ENCODE measurements at places on chromosomes 7 and 10.

DNA sequence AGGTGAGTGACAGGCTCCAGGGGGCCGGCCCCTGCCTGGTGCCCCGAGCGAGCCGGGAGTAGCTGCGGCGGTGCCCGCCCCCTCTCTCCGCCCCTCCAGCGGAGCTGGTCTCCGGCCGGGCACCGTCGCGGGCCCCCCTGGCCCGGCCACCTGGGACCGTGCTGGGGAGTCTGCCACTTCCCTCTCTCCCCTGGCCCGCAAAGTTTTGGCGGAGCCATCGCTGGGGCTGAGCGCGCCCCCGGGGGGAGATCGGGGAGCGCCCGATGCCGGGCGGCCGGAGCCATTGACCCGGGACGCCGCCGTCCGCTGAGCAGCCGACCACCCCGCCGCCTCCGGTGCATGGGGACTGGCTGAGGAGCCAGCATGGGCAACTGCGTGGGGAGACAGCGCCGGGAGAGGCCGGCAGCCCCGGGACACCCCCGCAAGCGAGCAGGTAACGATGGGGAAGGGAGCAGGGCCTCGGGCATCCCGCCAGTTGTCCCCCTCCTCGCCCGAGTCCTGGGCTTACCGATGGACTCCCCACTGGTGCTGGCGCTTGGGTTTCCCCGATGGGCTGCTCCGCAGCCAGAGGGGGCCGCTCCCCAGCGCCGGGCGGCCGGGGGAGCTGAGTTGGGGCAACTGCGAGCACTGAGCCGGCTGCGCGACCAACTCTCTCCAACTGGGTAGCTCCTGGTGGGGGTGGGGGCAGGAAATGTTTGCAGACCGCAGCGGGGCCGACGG lies at the start of gene UBTD1:
Gene UBTD1 (plus strand): TSS at position 84 of the 720 bp plus-strand sequence. CDS start 280 bp downstream, at position 364.
- DNase-seq: no peak

GRCh38 chr7:14432924-14433323 lies 443.5 kb upstream of the ETV1 start:
- no peak for DNase-seq

DNA sequence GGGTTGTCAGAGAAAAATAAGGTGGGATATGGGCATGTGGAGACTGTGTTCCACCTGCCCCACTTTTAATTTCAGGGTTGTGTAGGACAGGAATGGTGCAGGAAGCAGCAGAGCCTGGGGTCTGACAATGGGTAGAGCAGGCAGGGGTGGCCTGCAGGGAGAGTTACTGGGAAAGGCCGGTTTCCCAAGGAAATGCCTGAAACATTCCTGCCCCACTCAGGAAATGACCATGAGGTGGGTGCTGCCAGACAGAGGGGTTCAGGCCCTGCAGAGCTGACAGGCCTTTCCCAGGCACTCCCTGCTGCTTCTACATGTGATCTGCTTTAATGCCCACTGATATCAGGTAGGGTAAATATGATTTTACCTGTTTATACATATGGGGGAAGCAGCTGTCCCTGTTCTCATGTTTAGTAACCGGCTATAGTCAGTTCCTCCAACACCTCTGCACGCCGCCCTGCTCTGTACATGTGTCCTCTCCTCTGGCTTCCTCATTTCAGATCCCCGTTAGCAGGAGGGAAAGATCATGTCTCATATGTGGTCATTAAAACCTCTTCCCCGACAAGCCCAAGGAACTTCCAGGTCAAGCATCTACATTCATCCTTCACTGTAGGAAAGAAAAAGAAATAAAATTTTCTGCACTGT lies 118.6 kb upstream of the PRSS58 start:
- no peak for DNase-seq

DNA sequence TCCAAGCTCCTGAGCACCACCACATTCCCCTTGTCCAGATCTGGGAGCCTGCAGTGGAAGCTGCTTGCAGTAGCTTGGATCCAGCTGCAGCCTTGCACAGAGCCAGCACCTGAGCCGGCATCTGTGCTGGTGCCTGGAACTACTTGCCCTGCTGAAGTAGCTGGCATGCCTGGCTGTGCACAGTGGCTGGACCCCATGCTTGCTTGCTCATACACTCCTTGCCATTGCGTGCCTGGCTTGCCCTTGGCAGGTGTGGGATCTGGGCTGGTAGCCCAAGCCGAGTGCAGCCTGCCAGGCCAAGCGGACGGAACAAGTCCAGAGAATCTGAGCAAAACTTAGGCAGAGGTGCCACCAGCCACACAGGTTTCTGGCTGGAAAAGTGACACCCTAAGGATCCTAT lies 759.9 kb downstream of the IPMK start:
- no peak for DNase-seq

DNA sequence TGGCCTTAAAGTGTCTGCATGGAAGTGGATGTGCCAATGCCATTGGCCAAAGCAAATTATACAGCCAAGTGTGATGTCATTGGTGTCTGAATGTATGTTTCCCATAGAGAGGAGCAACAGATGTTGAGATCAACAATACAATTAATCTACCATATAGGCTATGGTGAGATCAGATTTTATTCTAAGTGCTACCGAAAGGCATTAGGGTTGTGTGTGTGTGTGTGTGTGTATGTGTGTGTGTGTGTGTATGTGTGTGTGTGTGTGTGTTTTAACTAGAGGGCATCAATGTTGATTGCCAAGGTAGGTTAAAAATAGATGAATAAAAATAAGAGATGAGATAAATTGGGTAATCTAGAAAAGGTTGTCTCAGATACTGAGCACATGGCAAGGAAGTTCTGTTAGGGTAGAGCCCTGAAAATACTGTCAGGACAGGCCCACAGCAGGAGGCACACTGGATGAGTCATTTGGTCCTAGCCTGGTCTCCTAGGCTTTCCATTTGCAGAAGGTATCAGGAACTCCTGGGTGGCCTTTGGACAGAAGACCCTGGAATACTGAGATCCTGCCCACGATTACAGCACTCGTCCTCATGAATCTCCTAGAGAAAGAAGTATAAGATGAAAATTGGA lies 446.0 kb upstream of the PODXL start:
- DNase-seq: no peak

- DNase-seq: no peak
These were observed 33.3 kb upstream of the PON1 start for GRCh38 chr7:95357623-95358022.

DNA sequence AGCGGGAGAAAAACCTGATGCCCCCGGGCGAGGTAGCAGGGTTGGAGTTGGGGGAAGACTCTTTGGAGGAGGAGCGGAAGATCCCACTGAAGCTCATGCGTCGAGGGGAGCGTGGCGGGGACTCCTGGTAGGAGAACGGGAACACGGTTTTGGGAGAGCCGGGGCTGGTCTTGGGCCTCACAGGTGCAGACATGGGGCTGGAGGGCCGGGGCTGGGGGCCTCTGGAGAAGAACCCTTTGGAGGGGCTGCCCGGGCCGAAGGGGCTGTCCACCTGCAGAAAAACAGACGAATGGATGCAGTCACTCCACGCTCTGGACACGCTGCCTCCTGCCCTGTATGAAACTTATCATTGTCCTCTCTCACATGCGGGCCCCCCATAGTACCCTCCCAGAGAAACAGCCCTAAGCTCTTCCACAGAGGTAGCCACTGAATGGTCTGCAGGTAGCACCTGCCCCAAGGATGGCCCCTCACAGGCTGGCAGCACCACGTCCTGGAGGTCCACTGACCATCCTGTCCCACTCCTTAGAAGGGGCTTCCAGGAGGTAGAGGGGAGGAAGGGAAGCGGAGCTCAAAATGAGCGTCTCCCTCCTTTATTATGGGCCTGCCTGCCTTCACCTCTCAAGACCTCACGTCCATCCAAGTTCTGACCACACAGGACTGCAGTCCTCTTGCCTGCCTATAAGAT lies 95.6 kb downstream of the PRKAG2 start:
- DNase-seq: no peak

GRCh38 chr10:103278862-103279298 lies 1.9 kb downstream of the INA start:
- no peak for DNase-seq

DNA sequence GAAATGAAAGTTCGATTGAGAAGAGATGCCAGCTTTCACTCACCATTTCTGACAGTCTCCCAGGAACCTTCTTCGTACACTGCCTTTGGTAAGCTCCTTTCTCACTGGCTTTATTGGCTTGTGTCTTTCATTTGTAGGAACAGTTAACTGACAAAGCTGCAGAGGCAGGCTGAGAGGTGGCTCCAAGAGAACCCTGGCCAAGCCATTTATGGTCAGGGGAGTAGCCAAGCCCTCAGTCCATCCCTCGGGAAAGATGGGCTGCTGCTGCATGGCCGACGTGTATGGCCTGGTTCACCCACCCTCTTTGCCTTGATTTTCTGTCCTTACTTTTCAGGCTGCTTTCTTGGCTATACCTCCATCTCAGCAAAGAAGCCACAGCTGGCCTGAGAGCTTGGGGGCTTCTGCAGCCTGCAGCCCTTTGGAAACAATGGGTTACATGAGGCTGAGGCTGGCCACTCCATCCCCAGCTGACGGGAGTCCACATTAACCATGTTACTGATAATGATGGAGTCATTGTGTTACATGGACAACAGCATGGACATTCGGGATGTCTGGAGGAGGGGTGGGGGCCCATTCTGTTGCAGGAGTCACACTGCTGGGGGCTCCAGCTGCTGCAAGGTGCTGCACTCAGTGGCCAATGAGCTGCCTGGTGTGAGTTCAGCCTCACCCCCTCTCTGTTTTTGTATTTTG lies at the start of gene OPALIN:
Gene OPALIN (minus strand): TSS at position 152 of the 690 bp plus-strand sequence. CDS start 106 bp downstream, at position 46.
- no peak for DNase-seq

DNA sequence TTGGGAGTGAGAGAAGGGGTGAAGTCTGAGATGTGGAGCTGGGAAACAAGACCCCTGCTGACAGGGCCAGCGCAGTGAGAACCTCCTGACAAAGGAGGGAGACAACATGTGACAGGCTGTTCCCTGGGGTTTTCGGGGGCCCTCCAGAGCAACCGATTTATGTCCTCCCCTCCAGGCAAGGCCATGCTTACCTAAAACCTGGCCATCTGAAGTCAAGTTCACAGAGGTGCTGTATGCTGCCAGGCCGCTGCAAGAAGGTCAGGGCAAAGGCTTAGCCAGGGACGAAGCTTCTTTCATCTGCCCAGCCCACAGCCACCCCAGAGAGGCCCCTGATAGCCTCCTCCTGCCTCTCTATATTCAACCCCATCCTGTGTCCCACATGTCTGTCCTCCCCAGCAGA lies 20.6 kb downstream of the NPC1L1 start:
- no peak for DNase-seq

GRCh38 chr7:129386506-129386905 lies 47.7 kb upstream of the STRIP2 start:
- no peak for DNase-seq

DNA sequence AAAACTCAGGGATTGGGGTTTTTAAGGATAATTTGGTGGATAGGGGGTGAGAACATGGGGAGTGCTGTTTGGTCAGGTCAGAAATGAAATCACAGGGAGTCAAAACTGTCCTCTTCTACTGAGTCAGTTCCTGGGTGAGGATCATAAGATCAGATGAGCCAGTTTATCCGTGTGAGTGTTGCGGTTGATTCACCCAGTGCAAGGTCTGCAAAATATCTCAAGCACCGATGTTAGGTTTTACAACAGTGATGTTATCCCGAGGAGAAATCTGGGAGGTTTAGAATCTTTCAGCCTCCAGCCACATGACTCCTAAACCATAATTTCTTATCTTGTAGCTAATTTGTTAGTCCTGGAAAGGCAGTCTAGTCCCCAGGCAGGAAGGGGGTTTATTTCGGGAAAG lies 31.7 kb upstream of the AGR2 start:
- DNase-seq: no peak

GRCh38 chr10:77889277-77889903 lies 37.2 kb downstream of the DLG5 start:
- DNase-seq: no peak

- no peak for DNase-seq
These were observed 6.1 kb upstream of the MYOZ1 start for GRCh38 chr10:73647211-73647874.

DNA sequence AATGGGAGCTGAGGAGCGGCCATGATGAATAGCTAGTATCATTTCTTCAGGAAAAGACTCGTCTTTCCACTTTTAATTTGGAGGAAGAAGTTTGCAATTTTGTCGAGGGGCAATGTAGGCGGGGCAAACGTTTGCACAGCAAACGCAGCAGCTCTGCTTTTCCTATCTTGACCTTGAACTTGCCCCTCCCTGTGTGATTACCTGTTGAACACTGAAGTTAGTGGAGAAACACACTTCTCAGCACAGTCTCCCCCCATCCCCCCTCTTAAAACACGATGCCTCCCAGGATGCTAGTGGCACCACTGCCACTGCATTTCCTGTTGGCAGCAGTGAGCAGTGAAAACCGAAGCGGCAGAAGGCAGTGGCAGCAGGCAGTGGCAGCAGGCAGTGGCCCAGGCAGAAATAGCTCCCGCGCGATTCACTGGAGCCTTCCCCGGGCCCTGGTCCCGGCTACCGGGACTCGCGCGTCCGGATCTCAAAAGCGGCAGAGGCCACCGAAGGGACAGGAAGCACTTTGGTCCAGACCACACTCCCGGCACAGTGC lies at the start of gene EPDR1:
Gene EPDR1 (plus strand): TSS at position 336 of the 544 bp plus-strand sequence. CDS start 300 bp downstream, outside the sequence.
- DNase-seq: no peak

- DNase-seq: no peak
These were observed 116.0 kb upstream of the FZD8 start for GRCh38 chr10:35758076-35758475.

- no peak for DNase-seq
These were observed 126.2 kb upstream of the KCTD7 start for GRCh38 chr7:66502230-66503035.

- no peak for DNase-seq
These were observed 193.8 kb downstream of the CYP26A1 start for GRCh38 chr10:93267521-93267920.

GRCh38 chr7:94556028-94556427 lies 46.4 kb downstream of the CASD1 start:
- no peak for DNase-seq

DNA sequence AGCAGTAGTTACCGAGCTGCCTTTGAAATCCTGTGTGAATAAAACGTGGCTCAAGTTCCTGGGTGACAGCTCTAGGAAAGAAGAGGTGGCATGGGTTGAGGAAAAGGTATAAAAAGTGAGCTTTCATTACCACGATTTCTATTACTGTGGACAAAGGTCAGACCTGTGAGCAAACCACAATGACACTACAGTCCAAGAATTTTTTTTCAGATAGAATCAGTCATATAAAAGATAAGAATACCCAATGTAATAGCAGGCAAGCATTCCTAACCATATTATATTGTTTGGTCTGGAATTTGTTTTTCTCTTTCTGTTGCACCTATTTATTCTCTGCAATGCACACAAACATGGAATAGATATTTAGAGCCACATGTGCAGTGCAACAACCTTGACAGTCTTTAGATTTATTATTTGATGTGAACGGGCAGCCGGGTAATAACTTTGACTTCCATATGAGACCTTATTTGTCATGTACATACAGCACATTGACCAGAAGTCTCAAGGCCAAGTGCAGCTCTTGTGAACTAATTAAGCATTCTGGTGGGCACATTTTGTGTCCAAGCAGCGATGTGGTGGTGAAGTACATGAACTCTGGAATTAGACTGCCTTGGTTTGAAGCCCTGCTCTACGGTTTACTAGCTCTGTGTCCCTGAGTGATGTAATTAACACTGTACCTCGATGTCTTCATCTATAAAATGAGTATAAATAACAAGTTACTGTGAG lies 156.8 kb downstream of the NRCAM start:
- no peak for DNase-seq

GRCh38 chr7:4022265-4022664 lies 659.8 kb upstream of the FOXK1 start:
- DNase-seq: no peak

All from stimulated activated CD4-positive, alpha-beta T cell treated with anti-CD3 and anti-CD28 coated beads, TNF-alpha, amount 100 ng/mL, for 1 hour (primary cell).